GM23338 (cell line): ENCODE measurements at places on chromosomes 5 and 9. TPM values are rescaled to one million over a fixed set of nuclear protein-coding genes. Genes with fewer than 3 reads are reported as not detected.

GRCh38 chr9:114303571-114303970 lies 19.3 kb upstream of the ORM1 start:
- no peak for DNase-seq
- no peaks in the 10 kb centered on the region for H3K4me1 ChIP-seq
- no peak overlapping the region for H3K4me3 ChIP-seq
- H3K27ac ChIP-seq: no peak overlapping the region

Gene SFXN1
- total RNA-seq: 97.7 and 121 TPM in 2 replicates

GRCh38 chr5:159403906-159404681 lies 73.8 kb upstream of the IL12B start:
- H3K36me3 ChIP-seq: no peaks in the 10 kb centered on the region
- DNase-seq: no peak
- H3K4me1 ChIP-seq: no peaks in the 10 kb centered on the region
- H3K27me3 ChIP-seq: no peaks in the 10 kb centered on the region
- no peak overlapping the region for H3K4me3 ChIP-seq
- H3K27ac ChIP-seq: no peak overlapping the region

Gene GARNL3
- total RNA-seq: 12.6 and 21.9 TPM in 2 replicates

Gene PRLR
- total RNA-seq: 1.4 and 2.2 TPM in 2 replicates

Gene CTSV
- 59.1 and 63.4 TPM in 2 replicates for total RNA-seq

DNA sequence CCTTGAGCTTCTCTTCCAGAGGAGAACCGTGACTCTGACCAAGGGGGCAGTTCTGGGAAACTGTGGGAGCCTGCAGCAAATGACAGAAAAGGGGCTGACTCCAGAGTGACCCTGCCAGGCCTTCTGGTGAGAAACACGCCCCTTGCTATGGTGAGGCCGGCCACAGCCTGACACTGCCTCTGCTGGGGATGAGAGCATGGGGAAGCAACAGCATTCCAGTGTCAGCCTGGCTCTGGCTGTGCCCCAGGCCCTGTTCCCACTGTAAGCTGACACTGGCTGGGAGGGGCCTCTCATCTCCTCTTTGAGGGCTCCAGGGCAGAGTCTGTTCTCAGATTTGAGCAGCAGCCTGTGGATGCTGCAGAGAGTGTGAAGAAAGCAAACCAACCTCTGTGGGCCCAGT lies 180.0 kb upstream of the IL12B start:
- H3K36me3 ChIP-seq: no peaks in the 10 kb centered on the region
- DNase-seq: peak; percentile 89
- no peak overlapping the region for H3K4me3 ChIP-seq
- H3K27me3 ChIP-seq: no peaks in the 10 kb centered on the region

- no peak overlapping the region for H3K27ac ChIP-seq
- DNase-seq: no peak
- no peaks in the 10 kb centered on the region for H3K27me3 ChIP-seq
- no peaks in the 10 kb centered on the region for H3K4me1 ChIP-seq
Observed at GRCh38 chr5:136275601-136276000, 82.6 kb upstream of the SMIM32 start.

DNA sequence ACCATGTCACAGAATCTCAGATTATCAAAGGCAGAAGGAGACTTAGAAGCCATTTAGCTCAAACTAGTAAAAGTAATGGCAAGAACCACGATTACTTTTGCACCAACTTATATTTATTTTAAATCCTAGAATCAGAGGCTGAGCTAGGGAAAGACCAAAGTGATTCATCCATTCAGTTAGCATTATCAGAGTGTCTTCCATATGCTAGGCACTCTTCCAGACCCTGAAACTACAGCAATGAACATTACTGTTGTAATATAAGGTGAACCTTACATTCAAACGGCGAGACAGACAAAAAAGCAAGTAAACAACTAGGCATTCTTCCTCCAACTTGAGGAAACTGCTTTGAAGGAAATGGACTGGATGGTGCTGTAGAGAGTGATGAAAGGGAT lies 7.9 kb downstream of the PDE6A start:
- no peaks in the 10 kb centered on the region for H3K36me3 ChIP-seq
- H3K27ac ChIP-seq: no peak overlapping the region
- H3K4me1 ChIP-seq: 0 out of 2 replicates have a peak, but pooled peaks cover 5% of the 10 kb centered on the region
- no peaks in the 10 kb centered on the region for H3K27me3 ChIP-seq
- no peak for DNase-seq

DNA sequence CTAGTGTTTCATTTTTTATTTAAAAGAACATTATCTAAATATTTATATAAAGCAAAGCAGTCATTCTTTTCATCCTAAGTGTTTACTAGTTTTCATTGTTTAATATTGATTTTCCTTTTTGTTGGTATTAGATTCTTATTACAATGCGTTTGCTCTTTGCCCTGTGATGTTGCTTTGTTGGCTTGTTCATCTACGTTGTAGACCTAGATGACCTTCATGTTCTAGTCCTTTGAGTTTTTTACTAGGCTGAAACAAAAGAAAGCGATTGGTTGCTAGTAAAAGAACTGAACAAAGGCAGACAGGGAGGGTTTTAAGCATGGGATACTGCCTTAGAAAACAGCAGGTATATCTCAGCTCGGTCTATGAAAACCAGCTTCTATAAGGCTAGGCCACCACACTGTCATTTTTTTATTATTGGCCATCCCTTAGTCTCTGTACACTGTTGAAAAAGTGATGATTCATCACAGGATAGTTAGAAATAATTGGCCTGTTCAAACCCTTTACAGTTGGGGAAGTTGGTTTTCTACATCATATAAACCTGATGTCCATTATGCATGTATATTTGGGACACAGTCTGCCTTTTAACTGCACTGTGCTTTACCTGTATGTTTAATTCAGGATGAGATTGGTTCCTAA lies 119.0 kb downstream of the ZCCHC7 start:
- H3K36me3 ChIP-seq: no peaks in the 10 kb centered on the region
- peak; percentile 29 for DNase-seq
- no peaks in the 10 kb centered on the region for H3K27me3 ChIP-seq
- no peak overlapping the region for H3K4me3 ChIP-seq
- no peak overlapping the region for H3K27ac ChIP-seq
- H3K4me1 ChIP-seq: peaks cover 49% of the 10 kb centered on the region

DNA sequence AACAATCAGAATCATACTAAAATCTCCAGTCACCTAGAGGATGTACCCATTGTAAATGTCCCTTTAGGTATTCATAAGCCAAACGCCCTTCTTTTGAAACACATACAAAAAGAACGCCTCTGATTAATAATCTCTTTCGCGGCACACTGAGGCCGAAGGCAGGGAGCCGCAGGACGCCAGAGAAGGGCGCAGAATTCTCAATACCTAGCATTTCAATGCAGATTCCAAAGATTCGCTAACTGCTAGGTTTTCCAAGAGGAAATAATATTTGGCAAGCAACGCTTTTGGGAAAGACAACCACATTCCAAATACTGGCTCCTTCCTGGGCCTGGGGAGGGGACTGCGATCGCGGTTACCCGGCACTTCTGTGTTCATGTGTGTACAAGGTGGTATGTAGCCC lies 203.3 kb downstream of the MEF2C start:
- DNase-seq: peak; percentile 70
- H3K36me3 ChIP-seq: no peaks in the 10 kb centered on the region

GRCh38 chr5:151781201-151781600 lies 9.4 kb downstream of the G3BP1 start:
- H3K27me3 ChIP-seq: no peaks in the 10 kb centered on the region
- peaks cover 59% of the 10 kb centered on the region for H3K4me1 ChIP-seq
- no peak overlapping the region for H3K4me3 ChIP-seq
- H3K27ac ChIP-seq: no peak overlapping the region
- no peaks in the 10 kb centered on the region for H3K36me3 ChIP-seq
- no peak for DNase-seq

DNA sequence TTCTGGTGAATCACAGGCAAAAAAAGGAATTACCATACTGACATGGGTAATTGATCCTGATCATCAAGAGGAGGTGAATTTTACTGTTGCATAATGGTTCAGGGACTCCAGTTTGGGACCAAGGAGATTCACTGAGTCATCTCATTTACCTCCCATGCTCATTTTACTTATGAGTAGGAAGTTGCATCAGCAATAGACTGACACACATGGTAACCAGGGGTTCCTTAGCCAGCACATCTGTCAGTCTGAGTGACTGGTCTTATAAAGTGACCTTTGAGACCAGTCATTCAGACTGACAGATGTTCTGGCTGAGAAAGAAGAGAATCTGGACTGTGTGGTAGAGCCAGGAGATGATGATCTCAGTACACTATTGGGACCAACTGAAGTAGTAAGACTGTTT lies 384.6 kb upstream of the CD180 start:
- no peak for DNase-seq
- H3K4me1 ChIP-seq: no peaks in the 10 kb centered on the region

DNA sequence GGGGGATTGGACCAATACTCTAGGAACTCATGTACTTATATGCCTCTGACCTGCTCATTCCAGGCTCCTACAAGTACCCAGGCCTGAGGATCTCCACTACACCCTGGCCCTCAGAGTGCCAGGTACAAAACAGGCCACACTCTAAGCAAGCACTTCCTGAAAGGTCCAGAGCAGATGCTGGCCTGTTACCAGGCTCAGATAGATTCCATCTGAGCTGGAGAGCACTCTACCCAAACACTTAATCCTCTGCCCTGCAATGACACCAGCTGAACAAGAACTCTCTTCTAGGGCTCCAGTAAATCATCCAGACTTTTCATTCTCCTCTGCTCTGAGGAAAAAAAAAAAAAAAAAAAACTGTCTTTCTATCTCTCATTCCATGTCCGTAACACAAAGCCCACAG lies 2.9 kb downstream of the P4HA2 start:
- no peak overlapping the region for H3K4me3 ChIP-seq
- no peaks in the 10 kb centered on the region for H3K4me1 ChIP-seq
- peaks cover 25% of the 10 kb centered on the region for H3K27me3 ChIP-seq

GRCh38 chr5:111741278-111741677 lies 15.7 kb downstream of the NREP start:
- no peaks in the 10 kb centered on the region for H3K27me3 ChIP-seq
- DNase-seq: no peak
- H3K4me1 ChIP-seq: peaks cover 90% of the 10 kb centered on the region
- H3K4me3 ChIP-seq: 0 out of 2 replicates have a peak overlapping the region, but pooled peaks have one; percentile 24

Gene FBP2
- not detected in 2 replicates for total RNA-seq

DNA sequence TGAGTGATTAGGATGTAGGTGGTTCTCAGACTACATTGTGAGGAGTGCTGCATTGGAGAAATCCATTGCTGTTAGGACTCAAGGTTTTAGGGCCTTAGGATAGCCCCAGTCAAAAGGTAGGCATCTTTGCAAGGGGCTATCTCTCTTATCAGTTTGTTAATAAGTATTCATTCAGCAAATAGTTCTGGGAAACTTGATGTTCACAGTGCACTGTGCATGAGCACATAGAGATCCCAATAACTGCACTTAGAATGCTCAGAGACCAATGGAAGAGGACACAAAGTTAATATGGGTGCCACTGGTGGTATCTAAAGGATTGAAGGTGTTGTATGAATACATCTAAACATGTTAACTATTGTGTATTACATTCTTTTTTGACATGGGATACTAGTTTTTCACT lies 131.4 kb downstream of the KIF4B start:
- H3K36me3 ChIP-seq: no peaks in the 10 kb centered on the region
- H3K4me3 ChIP-seq: no peak overlapping the region
- DNase-seq: no peak
- no peak overlapping the region for H3K27ac ChIP-seq

DNA sequence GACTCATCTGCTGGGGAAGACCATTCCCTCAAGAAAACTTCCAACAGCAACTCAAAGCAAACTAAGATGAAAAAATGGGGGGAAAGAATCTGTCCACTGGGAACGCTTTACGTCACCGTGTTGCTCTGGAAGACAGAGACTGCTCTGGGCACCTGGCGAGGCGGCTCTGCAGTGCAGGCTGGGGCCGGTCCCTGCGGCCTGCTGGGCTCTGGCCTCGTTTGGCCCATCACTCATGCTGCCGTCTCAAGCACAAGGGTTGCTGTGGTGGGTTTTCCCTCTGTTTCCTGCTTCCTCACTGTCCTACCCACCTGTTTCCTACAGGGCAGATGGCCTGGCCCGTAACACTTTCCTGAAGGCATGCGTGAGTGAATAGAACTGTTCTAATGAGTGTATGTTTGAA lies 92.9 kb upstream of the OTULINL start:
- H3K4me3 ChIP-seq: peak overlapping the region; percentile 63; the same call in 1 of the 2 replicates
- peaks cover 4% of the 10 kb centered on the region; the same call in 1 of the 2 replicates for H3K4me1 ChIP-seq
- peak; percentile 28 for DNase-seq

GRCh38 chr5:10173716-10174115 lies 76.0 kb downstream of the ATPSCKMT start:
- H3K27ac ChIP-seq: no peak overlapping the region
- H3K27me3 ChIP-seq: no peaks in the 10 kb centered on the region
- no peaks in the 10 kb centered on the region for H3K4me1 ChIP-seq
- H3K4me3 ChIP-seq: no peak overlapping the region
- DNase-seq: no peak

GRCh38 chr5:154528005-154528594 lies 50.1 kb upstream of the HAND1 start:
- no peak overlapping the region for H3K4me3 ChIP-seq
- no peak overlapping the region for H3K27ac ChIP-seq
- H3K27me3 ChIP-seq: no peaks in the 10 kb centered on the region
- no peaks in the 10 kb centered on the region for H3K36me3 ChIP-seq
- no peaks in the 10 kb centered on the region for H3K4me1 ChIP-seq

DNA sequence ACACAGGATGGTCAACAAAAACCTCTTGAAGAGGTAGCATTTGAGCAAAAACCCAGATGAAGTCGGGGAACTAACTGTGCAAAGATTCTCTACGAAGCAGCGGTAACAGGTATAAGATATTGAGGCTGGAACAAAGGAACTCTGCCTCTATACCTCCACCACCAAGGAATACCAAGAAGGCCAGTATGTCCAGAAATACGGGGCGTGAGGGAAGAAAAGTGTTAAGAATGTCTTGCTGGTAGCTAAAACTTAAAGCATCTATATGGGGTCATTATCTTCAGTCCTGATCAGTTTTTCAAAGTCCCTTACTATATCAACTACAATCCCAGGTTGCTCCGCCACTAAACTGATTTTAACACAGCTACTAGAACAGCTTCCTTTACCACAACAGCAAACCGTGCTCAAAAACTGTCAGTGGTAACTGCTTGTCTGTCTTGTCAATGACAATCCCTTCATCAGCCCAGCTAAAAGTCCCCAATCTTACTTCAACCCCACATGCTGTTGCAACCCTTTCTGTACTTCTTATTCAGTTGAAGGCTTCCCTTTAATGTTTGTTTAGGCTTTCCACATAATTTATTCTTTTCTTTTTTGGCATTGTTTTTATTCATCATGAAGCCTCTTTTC lies 9.4 kb downstream of the PAM start:
- no peaks in the 10 kb centered on the region for H3K36me3 ChIP-seq
- no peaks in the 10 kb centered on the region for H3K27me3 ChIP-seq
- H3K4me1 ChIP-seq: peaks cover 32% of the 10 kb centered on the region
- no peak overlapping the region for H3K27ac ChIP-seq

Gene NDST1
- total RNA-seq: 76.6 and 85.0 TPM in 2 replicates
